ENCODE measurements at places on chromosomes 12 and 14.

DNA sequence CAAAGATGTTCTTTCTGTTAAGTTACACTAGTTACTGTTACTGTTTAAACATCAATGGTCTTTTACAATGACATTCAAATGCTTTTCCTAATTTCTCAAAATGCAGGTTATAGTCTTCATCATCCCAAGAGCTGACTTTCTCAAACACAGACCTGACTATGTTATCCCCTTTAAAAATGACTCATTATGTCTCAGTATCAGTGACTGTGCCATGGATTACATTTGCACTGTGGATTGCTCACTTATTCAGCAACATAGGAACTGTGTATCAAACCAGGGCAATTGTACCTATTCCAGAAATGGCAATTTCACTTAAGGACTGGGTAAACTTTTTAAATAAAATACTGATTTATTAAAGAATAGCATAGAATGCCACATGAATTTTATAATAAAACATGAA, 630.2 kb upstream of the NOVA1 start:
- no peak for DNase-seq

GRCh38 chr14:93984987-93985410, 8.6 kb upstream of the ASB2 start:
- peak; percentile 33 for DNase-seq

- no peak for DNase-seq
These were observed 68.4 kb upstream of the PTGR2 start for GRCh38 chr14:73783107-73783727.

GRCh38 chr12:94649349-94650142, 811 bp downstream of the TMCC3 start:
- peak; percentile 71 for DNase-seq

DNA sequence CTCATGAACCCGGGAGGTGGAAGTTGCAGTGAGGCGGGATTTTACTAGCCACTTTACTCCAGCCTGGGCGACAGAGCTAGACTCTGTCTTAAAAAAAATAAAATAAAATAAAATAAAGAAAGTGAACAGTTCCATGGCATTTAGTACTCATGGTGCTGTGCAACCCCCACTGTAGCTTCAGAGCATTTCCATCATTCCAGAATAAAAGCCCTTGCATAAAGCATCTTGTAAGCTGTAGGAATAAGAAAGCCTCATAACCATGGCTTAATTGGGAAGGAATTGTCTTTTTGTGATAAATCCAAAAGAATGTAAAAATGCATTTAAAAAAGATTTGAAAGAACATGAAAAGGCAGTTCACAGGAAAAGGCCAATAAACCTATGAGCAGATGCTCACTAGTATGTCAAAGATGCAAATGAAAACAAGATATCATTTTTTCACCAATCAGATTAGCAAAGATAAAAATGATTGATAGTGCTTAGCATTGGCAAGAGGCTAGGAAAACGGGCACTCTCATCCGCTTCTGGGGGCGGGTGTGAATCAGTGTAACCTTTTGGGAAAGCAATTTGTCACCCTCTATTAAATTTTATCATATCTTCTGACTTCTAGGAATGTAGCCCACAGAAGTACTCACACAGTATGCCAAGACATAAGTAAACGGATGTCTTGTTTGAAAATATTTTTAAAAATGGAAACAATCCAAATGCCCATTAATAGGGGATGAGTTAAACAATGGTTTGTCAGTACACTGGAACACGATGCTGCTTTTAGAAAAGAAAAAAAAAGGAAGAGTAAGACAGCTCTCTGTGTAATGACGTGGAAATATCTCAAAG, 46.6 kb downstream of the CFAP251 start:
- DNase-seq: peak; percentile 85

GRCh38 chr12:75658901-75659823, 147.8 kb upstream of the KRR1 start:
- DNase-seq: peak; percentile 67

GRCh38 chr12:56637621-56638020, 7.5 kb upstream of the BAZ2A start:
- DNase-seq: no peak

GRCh38 chr14:63777024-63777423, 49.2 kb upstream of the SGPP1 start:
- peak; percentile 72 for DNase-seq

- no peak for DNase-seq
These were observed 249.2 kb downstream of the BTG1 start for GRCh38 chr12:91896286-91897024.

DNA sequence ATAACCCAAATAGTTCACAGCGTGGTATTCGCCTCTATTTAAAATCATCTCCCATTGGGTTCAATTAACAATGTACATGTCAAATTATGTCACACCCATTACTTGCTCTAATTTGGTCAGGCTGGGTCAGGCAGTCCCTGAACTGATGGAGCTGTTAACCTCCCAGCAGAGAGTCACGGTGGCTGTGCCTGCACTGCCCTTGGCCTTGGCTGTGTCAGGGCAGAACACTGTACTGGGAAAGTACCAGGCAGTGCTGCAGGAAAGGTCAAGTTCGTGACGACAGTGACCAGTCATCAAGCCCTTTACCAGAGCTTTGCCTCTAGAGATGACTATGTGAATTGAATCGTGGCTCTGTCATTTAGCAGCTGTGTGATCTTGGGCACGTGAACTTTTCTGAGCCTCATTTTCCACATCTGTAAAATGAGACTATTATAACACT, 100.0 kb downstream of the ARF6 start:
- DNase-seq: peak; percentile 93

DNA sequence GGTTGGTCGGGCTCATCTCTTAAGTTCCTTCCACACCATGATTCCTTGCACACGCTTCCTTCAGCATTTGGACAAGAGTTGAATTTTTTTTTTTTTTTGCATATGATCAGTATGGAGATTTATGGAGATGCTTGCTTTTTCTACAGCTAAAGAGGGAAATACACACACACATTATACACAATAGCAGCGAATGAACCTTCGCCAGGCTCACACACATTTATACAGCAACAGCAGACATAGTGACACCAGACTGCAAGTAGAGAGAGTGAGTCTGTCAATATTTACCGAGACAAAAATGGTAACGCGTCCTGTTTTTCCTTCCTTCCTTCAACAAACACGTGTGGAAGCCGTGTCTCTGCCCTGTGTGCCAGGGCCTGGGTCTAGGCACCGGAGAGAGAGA, 897.9 kb downstream of the BCL11B start:
- DNase-seq: no peak

GRCh38 chr12:90510948-90511347, 444.0 kb downstream of the CCER1 start:
- DNase-seq: peak; percentile 71

DNA sequence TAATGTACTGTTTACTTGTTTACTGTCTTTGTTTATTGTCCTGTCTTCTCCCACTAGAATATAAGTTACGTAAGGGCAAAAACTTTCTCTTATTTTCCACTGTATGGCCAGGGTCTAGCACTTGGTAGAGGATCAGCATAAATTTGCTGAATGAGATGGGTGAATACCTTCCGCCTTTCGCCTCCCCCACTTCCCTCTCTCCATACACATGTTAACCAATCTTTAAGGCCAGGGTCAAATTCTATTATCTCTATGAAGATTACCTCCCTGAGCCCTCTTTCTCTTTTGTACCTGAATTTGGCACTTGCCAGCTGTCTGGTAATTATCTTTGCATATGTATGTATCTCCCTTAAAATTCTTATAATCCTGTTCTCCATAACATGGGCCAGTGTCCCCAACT, 4.9 kb downstream of the DUSP16 start:
- DNase-seq: no peak

- DNase-seq: peak; percentile 30
These were observed 31.4 kb downstream of the NUBPL start for GRCh38 chr14:31592631-31593030.

- DNase-seq: peak; percentile 21
These were observed 6.7 kb downstream of the PAPOLA start for GRCh38 chr14:96508900-96509299.

- DNase-seq: no peak
These were observed 76.0 kb downstream of the KCNK13 start for GRCh38 chr14:90137807-90138206.

DNA sequence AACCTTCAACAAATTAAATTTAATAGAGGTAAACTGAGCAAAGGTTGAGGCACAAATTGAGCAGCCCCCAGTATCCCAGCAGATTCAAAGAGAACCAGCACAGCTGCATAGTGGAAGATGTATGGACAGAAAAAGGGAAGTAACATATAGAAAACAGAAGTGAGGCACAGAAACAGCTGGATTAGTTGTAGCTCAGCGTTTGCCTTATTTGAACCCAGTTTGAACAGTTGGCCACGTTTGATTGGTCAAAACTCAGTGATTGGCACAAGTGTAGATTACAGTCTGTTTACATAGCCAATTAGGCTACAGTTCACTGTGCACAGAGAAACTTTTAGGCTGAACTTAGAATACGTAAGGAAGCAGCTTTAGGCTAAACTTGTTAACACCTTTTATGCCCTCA, 315.5 kb downstream of the RMST start:
- no peak for DNase-seq

DNA sequence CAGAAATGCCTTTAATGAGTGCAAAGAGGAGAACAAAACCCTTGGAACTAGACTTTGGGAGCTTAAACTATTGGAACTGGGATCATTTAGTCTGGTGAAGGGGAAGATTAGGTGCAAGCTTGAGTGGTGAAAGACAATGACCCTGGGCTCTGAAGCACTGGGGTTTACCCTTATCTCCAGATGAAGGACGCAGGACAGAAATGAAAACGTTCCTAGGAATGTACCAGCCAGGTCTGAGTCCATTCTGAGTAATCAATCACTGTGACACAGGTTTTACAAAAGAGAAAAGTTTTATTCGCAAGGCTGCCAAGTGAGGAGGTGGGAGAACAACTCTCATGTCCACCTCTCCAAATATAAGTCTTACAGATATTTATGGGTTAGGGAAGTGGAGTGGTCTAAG, 249.1 kb downstream of the LRIG3 start:
- DNase-seq: no peak

DNA sequence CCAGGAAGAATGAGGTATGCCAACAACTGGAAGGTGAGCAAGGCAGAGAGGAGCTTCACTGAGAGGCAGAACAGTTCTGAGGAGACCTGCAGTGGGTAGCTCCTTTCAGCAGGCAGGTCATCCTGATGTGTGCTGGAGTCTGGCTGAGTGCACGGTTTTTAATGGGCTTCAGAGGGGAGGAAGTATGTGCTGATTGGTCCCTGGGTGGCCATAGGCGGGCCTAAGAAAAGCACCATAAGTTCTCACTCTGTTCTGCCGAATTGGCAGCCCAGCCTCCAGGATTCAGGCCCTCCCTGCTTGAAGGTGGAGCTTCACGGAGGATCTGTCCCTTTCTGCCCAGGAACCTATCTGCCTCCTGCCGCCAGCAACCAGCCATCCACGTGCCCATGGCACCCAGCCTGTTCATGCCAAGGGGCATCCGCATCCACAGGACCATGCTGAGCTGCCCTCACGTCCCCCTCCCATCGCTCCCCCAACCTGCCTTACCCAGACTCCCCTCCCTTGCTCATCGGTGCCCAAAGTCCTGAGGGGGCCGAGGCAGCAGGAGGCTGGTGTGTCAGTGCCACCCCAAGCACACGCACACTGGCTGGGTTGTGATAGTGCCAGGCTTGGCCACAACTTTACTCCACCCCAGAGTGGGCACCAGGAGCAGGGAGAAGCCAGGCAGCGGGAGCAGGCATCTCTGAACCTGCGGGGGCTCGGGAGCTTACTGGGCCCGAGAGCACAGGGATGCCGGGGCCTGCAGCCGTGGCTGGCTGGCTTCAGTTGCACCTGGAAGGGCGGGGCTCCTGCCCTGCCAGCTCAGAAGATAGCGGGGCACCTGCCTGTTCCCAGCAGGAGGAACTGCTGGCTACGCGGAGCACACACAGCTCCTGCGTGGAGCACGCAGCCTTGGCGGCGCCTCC, 608.4 kb upstream of the FOXG1 start:
- no peak for DNase-seq

GRCh38 chr14:54922598-54922997, 20.0 kb upstream of the GCH1 start:
- DNase-seq: peak; percentile 21

GRCh38 chr12:116484807-116485206, 74.4 kb upstream of the MAP1LC3B2 start:
- peak; percentile 61 for DNase-seq

DNA sequence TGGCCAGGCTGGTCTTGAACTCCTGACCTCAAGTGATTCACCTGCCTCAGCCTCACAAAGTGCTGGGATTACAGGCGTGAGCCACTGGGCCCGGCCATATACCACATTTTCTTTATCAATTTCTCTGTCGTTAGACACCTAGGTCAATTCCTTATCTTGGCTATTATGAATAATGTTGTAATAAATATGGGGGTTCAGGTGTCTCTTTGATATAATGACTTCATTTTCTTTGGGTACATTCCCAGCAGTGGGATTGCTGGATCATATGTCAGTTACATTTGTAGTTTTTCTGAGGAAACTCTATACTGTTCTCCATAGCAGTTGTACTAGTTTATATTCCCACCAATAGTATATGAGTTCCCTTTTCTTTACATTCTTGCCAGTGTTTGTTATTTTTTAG, 67.8 kb upstream of the DDHD1 start:
- DNase-seq: no peak

GRCh38 chr12:1445807-1446206, 148.6 kb downstream of the FBXL14 start:
- no peak for DNase-seq

GRCh38 chr14:39097159-39097558, 5.9 kb downstream of the SEC23A start:
- DNase-seq: peak; percentile 5

Measured in foreskin fibroblast (primary cell).